Daoy (cell line): ENCODE measurements at places on chromosomes 11 and 22.

GRCh38 chr22:44335903-44336803 is 23.4 kb upstream of the SHISAL1 start:
- DNase-seq, result no peak

DNA sequence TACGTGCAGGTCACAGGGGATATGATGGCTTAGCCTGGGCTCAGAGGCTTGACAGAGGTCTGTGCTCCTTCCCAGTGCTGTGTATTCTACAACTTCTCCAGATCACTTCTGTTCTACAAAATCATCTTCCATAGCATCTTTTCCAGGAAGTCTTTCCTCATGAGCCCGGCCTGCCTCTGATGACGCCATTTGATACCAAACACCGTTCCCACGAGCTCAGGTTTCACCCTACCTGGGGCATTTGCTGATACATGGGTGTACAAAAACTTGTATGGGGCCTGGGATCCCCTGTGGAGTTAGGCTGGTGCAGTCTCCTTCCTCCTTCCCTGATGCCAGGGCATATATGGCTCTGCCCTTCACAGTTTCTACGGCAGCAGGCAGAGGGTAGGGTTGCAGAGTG is 78.7 kb downstream of the NECTIN1 start:
- no peak for DNase-seq

DNA sequence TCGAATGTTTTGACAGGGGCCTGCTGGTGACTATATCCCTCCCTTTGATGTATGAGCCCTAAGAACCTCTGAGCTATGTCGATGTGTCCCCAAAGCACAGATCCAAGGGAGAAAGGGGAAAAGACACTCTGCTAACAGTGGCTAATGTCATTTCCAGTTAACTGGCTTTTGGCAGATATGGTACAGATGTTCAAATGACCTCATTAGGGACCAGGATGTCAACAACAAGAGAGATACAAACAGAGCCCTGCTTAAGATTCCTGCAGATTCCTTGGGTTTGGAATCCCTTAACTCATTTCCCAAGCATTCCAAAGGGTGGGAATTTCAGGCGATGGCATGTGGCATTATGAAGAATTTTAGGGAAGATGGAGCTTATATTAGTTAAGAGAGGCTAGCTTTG is 517.3 kb downstream of the SOX6 start:
- no peak for DNase-seq

GRCh38 chr11:132744771-132745170 is 787.5 kb downstream of the OPCML start:
- peak; percentile 20 for DNase-seq

- DNase-seq, result no peak
These were observed 20.3 kb upstream of the ME3 start for GRCh38 chr11:86692746-86693145.

DNA sequence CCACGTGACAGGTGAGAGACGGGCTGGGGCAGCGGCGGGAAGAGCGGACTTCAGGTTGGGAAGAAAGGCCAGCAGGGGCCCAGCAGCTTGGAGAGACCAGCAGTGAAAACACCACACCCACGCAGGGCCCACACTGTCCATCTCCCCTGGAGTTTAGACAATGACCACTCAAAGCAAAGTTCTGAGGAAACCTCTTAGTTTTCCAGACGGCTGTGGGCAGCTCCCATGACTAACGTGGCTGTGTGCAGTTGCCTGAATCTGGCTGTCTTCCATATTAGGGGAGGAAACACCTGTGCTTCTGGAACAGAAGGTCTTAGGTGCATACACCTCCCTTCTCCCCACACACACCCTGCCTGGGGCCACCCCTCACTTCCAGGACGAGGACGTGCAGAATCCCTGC is 70.6 kb upstream of the TTLL12 start:
- no peak for DNase-seq

GRCh38 chr22:25660336-25660735 is 81.7 kb upstream of the MYO18B start:
- no peak for DNase-seq

DNA sequence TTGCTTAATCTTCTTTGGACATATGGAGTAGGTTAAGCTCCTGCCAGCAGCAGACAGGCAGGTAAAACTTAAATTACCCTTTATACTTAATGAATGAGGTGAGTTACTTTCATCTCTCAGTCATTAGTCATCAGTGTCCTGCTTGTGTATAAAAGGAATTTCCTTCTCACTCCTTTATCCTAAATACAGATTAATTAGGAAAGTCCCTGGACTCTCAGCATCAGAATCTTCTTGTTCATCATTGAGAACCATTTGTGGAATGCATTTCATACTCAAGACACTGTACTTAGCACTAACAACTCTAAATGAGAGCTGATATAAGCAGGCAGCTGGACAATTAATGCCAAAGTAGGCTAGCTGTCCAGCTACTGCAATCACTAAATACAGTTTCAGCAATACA is 630.4 kb downstream of the METTL15 start:
- peak; percentile 4 for DNase-seq

DNA sequence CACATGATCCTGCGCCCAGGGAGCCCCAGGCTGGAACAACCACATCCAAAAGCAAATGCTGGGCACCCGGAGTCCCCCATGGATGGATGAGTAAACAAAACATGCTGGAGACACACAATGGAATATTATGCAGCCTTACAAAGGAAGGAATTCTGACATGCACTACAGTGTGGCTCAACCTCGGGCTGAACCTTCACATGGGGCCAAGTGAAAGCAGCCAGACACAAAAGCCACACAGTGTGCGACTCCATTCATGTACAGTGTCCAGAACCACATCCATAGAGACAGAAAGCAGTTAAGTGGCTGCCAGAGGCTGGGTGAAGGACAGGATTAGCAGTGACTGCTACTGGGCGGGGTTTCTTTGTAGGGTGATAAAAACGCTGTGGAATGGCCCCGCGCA is 10.1 kb downstream of the POLR3H start:
- no peak for DNase-seq

- peak; percentile 87 for DNase-seq
These were observed 638 bp downstream of the PARVA start for GRCh38 chr11:12377824-12378593.

- peak; percentile 92 for DNase-seq
These were observed 1.2 kb upstream of the ZFP91 start for GRCh38 chr11:58577555-58578135.

- no peak for DNase-seq
These were observed 129.5 kb upstream of the SESN3 start for GRCh38 chr11:95360377-95361075.

DNA sequence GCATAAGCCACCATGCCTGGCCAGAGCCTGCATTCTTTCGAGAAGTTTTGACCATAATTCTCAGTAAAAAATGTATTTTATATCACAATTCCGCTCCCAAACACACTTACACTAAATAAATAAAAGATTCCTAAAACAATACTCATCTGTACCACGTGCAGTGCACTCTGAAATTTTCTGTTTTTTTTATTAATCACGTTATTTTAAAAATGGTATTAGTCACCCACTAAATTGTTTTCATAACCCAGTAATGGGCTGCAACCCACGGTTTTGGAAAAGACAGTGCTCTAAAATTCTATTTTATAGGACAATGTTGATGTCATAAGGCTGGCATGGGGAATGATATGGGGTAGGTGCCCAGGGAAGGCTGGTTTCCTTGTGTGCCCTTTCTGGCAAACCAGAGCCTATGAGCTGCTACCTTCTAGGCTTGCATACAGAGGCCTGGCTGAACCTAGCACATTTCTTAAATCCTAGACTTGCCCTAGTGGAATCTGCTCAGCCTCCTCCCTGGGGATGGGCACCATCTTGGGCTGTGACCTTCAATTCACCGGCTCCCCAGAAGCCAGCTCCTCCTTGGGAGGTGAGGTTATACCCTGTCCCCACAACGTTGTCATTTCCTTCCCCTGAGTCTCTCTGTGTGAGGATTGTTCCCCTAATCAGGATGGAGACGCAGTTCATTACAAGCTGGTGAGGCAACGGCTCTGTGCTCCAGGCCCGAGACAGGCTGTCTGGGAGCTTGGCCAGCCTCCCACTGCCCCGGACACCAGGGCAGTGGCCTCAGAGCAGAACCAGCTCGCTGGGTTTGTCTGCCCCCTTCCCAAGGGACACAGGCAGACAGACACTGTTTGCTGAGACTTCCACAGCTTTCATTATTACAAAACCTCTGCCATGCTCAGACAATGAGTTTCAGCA is 116.5 kb upstream of the NAV2 start:
- DNase-seq, result peak; percentile 78

DNA sequence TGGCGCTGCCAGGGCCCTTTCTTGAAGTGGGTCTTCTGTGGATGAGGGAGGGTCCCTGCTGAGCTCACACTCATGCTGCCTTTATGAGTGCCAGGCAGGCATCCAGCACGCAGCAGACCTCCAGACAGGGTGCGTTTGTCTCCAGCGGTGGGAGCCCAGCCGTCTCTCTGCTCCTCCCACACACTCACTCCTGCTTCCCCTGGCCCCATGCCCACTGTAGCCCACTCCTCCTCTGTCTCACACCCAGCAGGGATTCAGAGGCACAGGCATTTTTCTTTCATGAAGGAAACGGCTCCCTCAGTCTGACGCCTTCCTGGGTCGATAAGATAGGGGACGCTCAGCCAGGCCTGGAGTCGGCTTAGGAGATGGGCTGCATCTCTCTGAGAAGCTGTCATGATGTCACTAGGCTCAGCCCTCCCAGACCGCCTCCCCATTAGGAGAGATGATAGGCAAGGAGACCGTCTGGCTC is 183.9 kb upstream of the NCAM1 start:
- DNase-seq, result no peak

- DNase-seq, result no peak
These were observed 26.1 kb upstream of the CABP7 start for GRCh38 chr22:29693671-29694070.

- no peak for DNase-seq
These were observed 16.4 kb upstream of the PAMR1 start for GRCh38 chr11:35541621-35542375.

- no peak for DNase-seq
These were observed 240.0 kb downstream of the NXPE2 start for GRCh38 chr11:114918286-114918685.

GRCh38 chr11:128511712-128512111 is 75.6 kb downstream of the ETS1 start:
- no peak for DNase-seq

DNA sequence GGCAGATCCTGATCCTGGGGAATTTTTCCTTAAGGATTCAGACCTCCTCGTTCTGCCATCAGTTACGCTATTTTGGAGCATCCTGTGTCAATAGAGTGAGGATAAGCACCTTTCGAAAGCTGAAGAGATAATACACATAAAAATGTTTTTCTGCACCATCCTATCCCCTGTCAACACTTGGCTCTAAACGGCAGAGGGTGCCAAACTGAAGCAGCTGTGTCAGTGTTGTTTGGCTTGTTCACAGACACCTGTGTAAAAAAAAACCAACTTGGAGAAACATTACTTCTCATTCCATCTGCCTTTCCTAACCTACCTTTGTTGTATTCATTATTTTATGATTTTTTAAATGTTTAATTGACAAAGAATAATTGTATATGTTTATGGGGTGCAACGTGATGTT is 417.0 kb upstream of the DDI1 start:
- no peak for DNase-seq

- no peak for DNase-seq
These were observed 222.2 kb downstream of the C11orf87 start for GRCh38 chr11:109644152-109644551.

DNA sequence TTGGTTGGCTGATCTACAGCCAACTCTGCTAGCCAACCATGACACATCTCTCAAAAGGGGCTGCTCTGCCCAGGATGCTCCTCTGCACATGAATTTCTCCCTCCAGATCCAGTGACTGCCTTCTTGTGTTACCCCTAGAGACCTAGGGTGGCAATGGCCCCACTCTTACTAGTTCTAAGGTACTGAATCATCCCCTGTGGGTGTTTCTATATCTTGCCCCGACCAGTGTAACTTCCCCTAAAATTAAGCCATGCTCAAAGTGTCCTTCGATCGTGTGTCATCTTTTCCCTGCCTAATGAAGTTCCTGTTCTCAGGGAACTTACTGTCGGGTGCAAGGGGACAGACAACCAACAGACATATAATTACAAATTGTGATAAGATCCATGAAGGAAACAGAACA is 113.3 kb downstream of the FAM76B start:
- no peak for DNase-seq

GRCh38 chr11:35380603-35381002 is 38.8 kb downstream of the SLC1A2 start:
- DNase-seq, result no peak

- no peak for DNase-seq
These were observed 43.7 kb downstream of the GDPD5 start for GRCh38 chr11:75481922-75482606.

GRCh38 chr11:95680169-95680929 is 109.2 kb downstream of the FAM76B start:
- no peak for DNase-seq

- DNase-seq, result peak; percentile 76
These were observed 475 bp downstream of the MAPK12 start for GRCh38 chr22:50260801-50261614.

DNA sequence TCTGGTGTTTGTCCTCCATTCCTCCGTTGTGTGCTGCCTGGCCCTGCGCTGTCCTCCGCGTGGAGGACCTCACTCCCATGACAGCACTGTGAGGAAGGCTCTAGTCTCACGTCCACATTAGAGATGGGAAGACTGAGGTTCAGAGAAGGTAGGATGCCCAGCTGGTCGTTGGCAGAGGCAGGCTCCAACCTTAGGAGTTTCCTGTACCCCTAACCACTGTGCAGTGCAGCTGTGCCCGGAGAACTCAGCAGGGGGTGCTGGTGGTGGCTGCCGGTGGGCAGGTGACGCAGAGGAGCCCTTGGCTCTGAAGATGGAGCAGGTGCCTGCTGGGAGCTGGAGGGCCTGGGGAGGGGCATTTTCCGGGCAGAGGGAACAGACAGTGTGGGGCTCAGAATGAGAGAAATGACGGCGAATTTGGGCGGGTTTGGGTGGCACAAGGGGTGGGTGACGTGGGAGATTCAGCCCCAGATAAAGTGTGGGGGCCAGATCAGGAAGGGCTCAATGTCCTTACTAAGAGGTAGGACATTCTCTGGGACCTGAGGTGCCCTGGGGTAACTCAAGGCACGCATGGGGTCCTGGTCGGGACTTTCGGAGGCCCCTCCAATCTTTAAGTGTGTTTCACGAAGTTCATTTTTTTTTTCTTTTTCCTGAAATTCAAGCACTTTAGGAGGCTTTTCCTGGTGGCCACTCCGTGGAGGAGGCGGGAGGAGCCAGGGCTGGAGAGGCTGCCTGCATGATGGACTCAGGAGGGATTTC is 535.0 kb downstream of the TBC1D22A start:
- no peak for DNase-seq

GRCh38 chr11:113974741-113975470 is at the start of gene HTR3A:
HTR3A (plus strand) TSS chr11:113975108; CDS start chr11:113975326, 218 bp downstream.
- DNase-seq, result peak; percentile 82

DNA sequence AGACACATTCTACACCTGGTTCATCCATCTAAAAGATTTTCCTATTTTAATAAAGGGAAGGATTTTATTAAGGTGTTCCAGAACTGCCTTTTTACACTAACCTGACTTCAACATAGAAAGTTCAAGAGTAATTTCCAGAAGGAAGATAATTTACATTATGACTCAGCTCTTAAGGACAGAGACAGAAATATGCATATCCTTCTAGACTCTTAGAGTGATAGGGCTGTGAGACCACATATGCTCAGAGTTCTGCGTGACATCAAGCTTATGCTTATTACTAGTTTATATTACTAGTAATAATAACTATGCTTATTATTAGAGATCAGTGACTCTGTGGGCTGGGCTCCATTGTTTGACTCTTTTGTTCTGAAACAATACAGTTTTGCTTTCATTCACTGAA is 4.6 kb downstream of the PDGFD start:
- DNase-seq, result no peak

- DNase-seq, result peak; percentile 82
These were observed at the start of gene LRRC56 for GRCh38 chr11:536841-537621. LRRC56 (plus strand) TSS chr11:537527; CDS start chr11:540685, 3,158 bp downstream.
